ENCODE measurements at places on chromosomes 2 and 18.

GRCh38 chr2:143936848-143937722 lies 582.8 kb downstream of the ZEB2 start:
- DNase-seq: no peak

- no peak for DNase-seq
Measured at GRCh38 chr18:79953971-79954651, 2.7 kb upstream of the SLC66A2 start.

- DNase-seq: no peak
Measured at GRCh38 chr2:238308177-238308576, 12.1 kb upstream of the TRAF3IP1 start.

DNA sequence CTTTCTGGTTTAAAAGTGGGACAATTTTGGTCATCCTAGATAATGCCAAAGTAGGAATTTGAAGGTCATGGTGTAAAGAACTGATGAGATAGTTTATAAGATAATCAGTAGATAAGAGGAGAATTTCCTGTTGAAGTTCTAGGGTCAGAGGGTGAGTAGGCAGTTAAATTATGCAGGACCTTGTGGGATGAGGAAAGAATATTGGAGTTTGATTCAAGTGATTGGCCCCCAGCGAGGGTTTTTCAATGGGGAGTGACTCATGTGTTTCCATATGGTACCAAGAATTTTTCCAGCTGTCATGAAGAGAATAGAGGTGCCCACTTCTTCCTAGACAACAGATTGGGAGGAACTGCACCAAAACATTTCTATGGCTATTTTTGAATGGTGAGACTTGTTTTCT lies 940.2 kb upstream of the ZEB2 start:
- no peak for DNase-seq

GRCh38 chr2:150762571-150762970 lies 275.1 kb upstream of the RND3 start:
- no peak for DNase-seq

GRCh38 chr2:11680182-11680900 lies 10.3 kb upstream of the NTSR2 start:
- no peak for DNase-seq

DNA sequence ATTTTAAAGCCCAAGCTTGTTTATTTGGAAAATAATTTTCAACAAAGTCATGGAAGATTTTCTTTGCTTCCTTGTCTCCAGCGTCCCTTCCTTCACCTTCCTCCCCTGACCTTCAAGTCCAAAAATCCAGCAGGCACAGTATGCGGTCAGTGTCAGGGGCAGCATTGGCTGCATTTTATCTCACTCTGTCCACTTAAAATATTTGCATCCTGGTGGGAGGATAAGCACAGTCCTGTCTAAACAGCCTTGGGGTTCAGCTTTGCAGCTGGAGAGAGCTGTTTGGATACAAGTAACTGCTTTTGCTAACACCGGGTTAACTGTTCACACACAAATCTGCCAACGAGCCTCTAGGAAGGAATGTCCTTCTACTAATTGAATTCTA lies 318.1 kb downstream of the PDE11A start:
- no peak for DNase-seq

DNA sequence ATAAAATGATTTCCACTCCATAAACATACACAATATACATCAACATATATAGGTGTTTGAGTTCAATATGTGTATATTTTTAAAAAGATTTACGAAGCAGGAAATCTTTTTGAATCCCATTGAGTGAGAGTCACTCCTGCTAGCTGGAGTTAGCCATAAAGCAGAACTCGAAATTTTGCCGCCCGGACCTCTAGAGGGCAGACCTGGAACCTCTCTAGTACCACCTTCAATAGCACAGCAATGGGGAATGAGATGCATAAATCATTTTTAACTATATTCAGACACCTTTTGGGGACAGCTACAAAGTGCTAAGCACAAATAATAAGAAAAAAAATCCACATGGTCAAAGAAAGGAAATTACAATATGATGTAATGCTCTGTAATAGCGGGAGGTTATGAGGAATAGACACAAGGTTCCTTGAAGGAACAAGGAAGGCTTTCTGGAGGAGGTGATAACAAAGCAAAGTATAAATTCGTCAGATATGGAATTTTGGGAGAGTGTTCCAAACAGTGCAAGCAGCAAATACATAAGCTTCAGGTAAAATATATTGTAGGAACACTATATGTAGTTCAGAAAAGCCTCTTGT lies 533.4 kb downstream of the ERBB4 start:
- DNase-seq: no peak

DNA sequence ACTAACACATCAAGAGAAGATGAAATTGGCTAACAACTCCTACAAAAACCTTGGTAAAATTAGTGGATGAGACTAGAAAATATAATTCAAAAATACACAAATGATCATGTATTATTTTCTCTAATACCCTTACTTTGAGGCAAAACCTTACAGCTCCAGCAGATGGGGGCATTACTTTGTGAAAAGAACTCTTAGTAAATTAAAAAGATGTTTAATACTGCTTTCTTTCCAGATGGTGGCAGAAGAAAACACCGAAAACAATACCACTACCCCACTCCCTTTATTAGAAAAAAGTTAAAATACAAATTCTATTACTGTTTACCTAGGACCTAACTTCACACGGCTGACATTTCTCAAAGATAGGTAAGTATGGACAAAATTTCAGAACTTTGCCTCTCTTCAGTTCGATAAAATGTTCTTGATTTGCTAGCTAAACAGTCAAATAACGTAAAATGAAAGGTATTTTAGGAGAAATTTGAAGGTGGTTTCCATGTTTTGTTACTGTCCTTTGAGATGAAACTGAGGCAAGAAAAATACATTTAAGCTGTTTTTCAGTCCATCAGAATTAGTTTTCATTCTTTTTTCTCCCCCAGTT lies 30.6 kb downstream of the ORC4 start:
- no peak for DNase-seq

- no peak for DNase-seq
Measured at GRCh38 chr2:173354073-173354581, 545 bp upstream of the CDCA7 start.

- DNase-seq: no peak
Measured at GRCh38 chr18:23648940-23649607, 13.6 kb downstream of the ANKRD29 start.

Measured in CD4-positive, alpha-beta T cell treated with Interferon gamma for 1 hour (primary cell).